ENCODE measurements at places on chromosomes 2 and 18. TPM values are rescaled to one million over a fixed set of nuclear protein-coding genes. Genes with fewer than 3 reads are reported as not detected.

GAREM2 gene
- 6.1 TPM for total RNA-seq

IL36G gene
- not detected for total RNA-seq

G6PC2 gene
- not detected for total RNA-seq

SGPP2 gene
- total RNA-seq = 0.55 TPM

EN1 gene
- total RNA-seq = 0.87 TPM

ECEL1 gene
- total RNA-seq = 0.16 TPM

AFG3L2 gene
- total RNA-seq = 46.2 TPM

PSTPIP2 gene
- 0.44 TPM for total RNA-seq

GRB14 gene
- 6.2 TPM for total RNA-seq

STPG4 gene
- not detected for total RNA-seq

HPCAL1 gene
- 223 TPM for total RNA-seq

ATP6V1C2 gene
- total RNA-seq = 0.28 TPM

CASP10 gene
- total RNA-seq = 2.0 TPM

IL36B gene
- not detected for total RNA-seq

STARD6 gene
- total RNA-seq = not detected

MEP1B gene
- total RNA-seq = 0.05 TPM

AQP12A gene
- not detected for total RNA-seq

SCN7A gene
- total RNA-seq = not detected

CNGA3 gene
- total RNA-seq = 0.06 TPM

SPP2 gene
- total RNA-seq = not detected

LRATD1 gene
- 0.02 TPM for total RNA-seq

DNAJB2 gene
- total RNA-seq = 36.6 TPM

ZAP70 gene
- total RNA-seq = not detected

BCL2 gene
- 0.53 TPM for total RNA-seq

CCDC68 gene
- 2.7 TPM for total RNA-seq

RGPD3 gene
- total RNA-seq = 0.13 TPM

WDR7 gene
- total RNA-seq = 3.2 TPM
